ENCODE measurements at places on chromosomes 11 and 22. TPM values are rescaled to one million over a fixed set of nuclear protein-coding genes. Genes with fewer than 3 reads are reported as not detected.

SLC16A8 gene
- not detected for total RNA-seq

PAX6 gene
- 0.79 TPM for total RNA-seq

UCP3 gene
- 4.1 TPM for total RNA-seq

MS4A8 gene
- 54.1 TPM for total RNA-seq

TAF10 gene
- total RNA-seq: 67.0 TPM

GRCh38 chr11:57899378-57899777 lies 124.3 kb upstream of the OR9Q1 start:
- no peaks in the 10 kb centered on the region for H3K27me3 ChIP-seq
- no peak overlapping the region for H3K4me3 ChIP-seq
- H3K27ac ChIP-seq: peak overlapping the region; percentile 77
- peaks cover 9% of the 10 kb centered on the region for H3K4me1 ChIP-seq
- peak; percentile 62 for DNase-seq
- H3K36me3 ChIP-seq: no peaks in the 10 kb centered on the region

GRCh38 chr11:113105592-113105991 lies 144.4 kb downstream of the NCAM1 start:
- H3K4me3 ChIP-seq: no peak overlapping the region
- no peaks in the 10 kb centered on the region for H3K36me3 ChIP-seq
- H3K27ac ChIP-seq: no peak overlapping the region
- no peak for DNase-seq

DNA sequence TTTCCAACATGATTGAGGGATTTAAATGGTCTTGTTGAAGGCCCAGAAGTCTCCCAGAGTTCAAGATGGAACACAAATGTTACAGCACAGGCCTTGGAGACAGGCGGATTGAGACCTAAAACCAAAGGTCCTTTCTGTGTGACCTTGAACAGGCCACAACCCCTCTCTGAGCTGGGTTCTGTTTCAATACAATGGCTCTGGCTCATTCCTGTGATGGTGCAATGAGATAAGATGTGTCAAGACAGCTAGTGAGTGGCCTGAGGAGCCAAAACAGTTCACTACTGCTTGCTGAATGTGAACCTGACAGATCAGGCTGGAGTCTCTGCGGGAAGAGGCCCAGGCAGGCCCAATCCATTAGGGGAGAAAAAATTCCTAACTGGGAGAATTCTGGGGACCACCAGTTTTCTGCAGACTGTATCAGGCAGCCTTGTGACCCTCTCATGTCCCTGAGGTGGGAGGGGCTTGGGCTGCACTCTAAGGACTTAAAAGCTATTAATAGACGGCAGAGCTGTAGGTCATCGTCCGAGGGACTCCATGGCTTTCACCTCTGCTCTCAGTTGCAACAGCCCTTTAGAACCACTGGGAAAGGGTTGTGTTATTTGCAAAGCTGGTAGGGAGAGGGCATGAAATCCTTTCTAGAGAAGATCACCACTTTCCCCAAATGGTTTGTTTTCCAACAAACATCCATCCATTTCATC lies 126.1 kb upstream of the TEAD1 start:
- no peaks in the 10 kb centered on the region for H3K36me3 ChIP-seq
- no peak overlapping the region for H3K4me3 ChIP-seq
- H3K4me1 ChIP-seq: no peaks in the 10 kb centered on the region
- no peak overlapping the region for H3K27ac ChIP-seq
- DNase-seq: no peak

DNA sequence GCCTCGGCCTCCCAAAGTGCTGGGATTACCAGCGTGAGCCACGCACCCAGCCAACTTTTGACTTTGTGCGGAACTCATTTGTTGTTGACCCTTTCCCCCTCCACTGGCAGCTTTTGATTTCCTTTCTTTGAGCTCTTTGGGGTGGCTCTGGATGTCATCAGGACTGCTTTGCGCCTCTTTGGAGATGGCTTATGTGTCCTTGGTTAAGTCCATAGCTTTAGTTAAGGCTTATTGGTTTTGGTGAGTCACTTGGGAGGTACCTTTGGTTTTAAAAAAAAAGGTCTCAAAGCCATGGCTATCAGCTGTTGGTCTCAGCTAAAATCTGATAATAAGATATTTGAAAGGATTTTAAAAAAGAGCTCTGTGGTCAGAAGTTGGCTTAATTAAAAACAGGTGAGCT lies 5.1 kb upstream of the ARSA start:
- no peaks in the 10 kb centered on the region for H3K36me3 ChIP-seq
- no peak overlapping the region for H3K27ac ChIP-seq

- H3K27me3 ChIP-seq: no peaks in the 10 kb centered on the region
- peaks cover 14% of the 10 kb centered on the region for H3K4me1 ChIP-seq
- peak within 1 kb of the TSS; percentile 95 for H3K4me3 ChIP-seq
These were observed at the start of gene TSPO for GRCh38 chr22:43151251-43152002. Gene TSPO, plus strand, starts transcription at chr22:43151559. Its CDS starts 7,680 bp downstream, at chr22:43159239.

- H3K36me3 ChIP-seq: no peaks in the 10 kb centered on the region
- H3K4me1 ChIP-seq: no peaks in the 10 kb centered on the region
- peaks cover 15% of the 10 kb centered on the region for H3K27me3 ChIP-seq
These were observed 193.0 kb upstream of the E2F8 start for GRCh38 chr11:19433791-19434190.

GRCh38 chr11:70675697-70676374 lies 277.5 kb downstream of the CTTN start:
- no peak overlapping the region for H3K4me3 ChIP-seq
- H3K27me3 ChIP-seq: no peaks in the 10 kb centered on the region
- H3K36me3 ChIP-seq: no peaks in the 10 kb centered on the region
- H3K27ac ChIP-seq: no peak overlapping the region

Measured in transverse colon (tissue), 4 donors.